ENCODE measurements at places on chromosomes 12 and 14.

- DNase-seq, result no peak
Measured at GRCh38 chr12:70849265-70849960, 71.1 kb downstream of the PTPRR start.

DNA sequence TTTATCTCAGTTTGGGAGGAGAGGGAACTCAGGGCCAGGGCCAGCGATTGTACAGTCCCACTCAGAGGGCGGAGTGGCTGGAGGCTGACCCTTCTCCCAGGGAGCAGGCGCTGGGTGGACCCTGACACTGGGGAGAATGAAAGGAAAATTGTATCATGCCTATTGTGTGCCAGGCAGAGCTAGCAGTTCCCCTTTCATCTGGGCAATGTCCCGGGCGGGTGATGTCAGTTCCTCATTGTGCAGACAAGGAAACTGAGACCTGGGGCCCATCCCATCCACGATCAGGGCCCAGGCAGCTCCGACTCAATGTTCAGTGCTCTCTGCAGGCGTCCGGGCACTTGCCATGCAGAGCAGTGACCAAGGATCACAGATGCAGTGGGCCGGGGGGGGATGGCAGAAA is 101.9 kb upstream of the RTL1 start:
- no peak for DNase-seq

GRCh38 chr14:68768316-68768715 is 24.6 kb downstream of the ZFP36L1 start:
- DNase-seq, result no peak

- no peak for DNase-seq
Measured at GRCh38 chr12:109738209-109738608, 24.6 kb downstream of the FAM222A start.

DNA sequence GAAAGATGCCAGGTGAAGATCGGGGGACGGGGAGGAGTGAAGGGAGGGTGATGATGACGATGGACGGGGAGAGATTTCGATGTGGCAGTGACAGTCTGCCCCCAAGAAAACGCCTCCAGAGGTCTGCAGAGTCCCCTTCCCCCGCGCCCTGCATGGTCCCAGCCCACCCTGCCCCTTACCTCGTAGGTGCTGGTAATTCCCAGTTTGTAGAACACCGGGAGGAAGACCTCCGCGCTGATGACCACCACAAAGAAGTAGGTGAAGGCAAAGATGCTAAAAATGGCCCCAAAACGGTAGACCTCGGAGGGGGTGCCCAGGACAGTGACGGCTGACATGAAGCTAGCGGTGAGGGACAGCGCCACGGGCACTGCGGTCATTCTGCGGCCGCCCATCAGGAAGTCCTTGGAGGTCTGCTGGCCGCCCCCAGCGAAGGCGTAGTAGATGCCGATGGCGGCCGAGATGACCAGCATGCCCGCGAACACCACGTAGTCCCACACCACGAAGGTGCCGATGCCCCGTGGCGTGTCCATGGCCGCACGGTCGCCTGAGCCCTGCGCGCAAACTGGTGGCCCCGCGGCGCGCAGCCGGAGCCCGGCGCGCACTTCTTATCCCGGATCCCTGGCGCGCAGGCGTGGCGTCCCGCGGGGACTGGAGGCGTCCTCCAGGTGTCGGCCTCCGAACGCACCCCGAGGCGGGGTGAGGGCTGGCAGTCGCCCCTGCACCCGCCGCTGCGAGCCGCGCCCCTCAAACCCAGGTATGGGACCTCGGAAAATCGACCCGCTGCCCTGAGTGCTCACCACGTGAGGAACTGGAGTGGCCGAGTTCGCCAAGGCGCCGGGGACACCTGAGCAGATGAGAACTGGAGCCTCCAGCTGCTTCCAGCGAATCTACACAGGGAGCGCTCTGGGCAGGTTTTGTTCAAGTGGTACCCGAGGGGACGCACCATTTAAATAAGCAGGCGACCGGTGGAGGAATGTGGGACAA is at the start of gene SLC5A8:
SLC5A8 (minus strand) TSS at position 920 of the 984 bp plus-strand sequence; CDS start at position 530, 390 bp downstream.
- no peak for DNase-seq

DNA sequence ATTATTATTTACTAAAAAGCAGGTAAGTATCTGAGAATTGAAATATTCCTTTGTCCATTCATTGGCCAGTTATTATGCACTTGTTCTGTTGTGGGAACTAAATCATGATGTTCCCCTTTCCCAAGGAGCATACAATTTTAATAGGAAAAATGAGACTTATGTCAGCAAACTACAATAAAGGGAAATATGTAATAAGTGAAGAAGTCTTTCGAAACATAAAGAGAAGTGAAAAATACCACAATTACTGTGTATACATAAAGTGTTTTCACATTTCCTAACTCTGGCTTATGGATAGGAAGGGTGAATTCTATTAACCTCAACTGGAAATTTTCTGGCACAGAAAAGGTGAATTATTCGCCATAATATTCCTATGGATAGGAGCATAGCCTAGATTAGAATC is 78.4 kb upstream of the DNM1L start:
- DNase-seq, result no peak

GRCh38 chr12:121038861-121039668 is at the start of gene OASL:
OASL (minus strand) TSS chr12:121039246; CDS start chr12:121038971, 275 bp downstream.
- DNase-seq, result peak; percentile 29

- no peak for DNase-seq
Measured at GRCh38 chr14:57739516-57739915, 126.4 kb downstream of the SLC35F4 start.

GRCh38 chr12:125263385-125263784 is 198.2 kb downstream of the AACS start:
- DNase-seq, result no peak

- no peak for DNase-seq
Measured at GRCh38 chr12:73598626-73599025, 939.0 kb upstream of the ATXN7L3B start.

DNA sequence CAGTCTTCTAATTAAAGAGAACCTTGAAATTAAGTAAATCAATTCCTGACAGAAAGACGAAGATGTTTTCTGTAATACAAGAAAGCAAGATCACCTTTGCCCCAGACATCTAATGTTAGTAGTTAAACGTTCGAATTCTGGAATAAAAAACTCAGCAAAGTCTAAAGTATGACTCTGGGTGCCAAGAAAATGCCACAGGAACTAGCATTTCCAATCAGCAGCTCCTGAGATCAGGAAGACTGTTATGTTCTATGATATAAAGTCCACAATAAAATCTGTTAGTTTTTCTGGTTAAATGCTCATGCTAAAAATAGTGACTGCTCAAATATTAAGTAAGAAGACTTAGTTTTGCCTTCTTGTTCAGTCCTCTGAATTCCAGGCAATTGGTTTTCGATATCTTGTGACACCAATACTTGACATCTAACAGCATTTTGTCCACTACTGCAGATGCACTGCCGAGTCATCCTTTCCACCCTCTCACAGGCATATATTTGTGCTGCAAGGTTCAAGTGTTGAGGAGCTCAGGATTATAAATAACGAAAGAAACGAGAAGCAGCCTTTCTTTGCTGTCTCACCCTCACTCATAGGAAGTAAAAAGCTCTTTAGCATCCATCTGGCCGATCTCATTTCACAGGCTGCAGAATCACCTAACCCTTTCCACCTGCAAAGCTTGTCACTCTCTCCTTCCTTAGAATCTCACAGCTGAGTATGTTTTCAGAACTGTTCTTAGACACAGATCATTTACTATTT is 32.0 kb downstream of the SSH1 start:
- no peak for DNase-seq

DNA sequence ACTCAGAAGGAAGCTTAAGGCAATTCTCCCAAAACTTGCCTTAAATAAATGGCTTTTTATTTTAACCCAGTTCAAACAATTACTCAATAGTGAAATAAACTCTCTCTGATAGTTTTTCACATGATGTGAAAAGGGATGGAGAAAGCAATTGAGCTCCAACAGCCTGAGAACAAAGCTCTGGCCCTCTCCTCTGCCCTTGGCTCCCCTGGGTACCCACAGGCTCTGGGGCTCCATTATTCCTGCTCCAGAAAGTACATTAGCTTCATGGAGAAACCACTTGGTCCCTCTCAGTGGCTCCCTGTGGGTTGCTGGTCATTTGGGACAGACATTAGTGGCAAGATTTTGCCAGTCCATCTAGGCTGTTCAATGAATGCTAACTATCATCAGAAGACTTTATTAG is 242.8 kb downstream of the ATP23 start:
- no peak for DNase-seq

- no peak for DNase-seq
Measured at GRCh38 chr12:131089531-131090273, 136.0 kb downstream of the ADGRD1 start.

- no peak for DNase-seq
Measured at GRCh38 chr12:109461049-109461845, 15.9 kb downstream of the KCTD10 start.
